ENCODE measurements at places on chromosomes 7 and 10.

DNA sequence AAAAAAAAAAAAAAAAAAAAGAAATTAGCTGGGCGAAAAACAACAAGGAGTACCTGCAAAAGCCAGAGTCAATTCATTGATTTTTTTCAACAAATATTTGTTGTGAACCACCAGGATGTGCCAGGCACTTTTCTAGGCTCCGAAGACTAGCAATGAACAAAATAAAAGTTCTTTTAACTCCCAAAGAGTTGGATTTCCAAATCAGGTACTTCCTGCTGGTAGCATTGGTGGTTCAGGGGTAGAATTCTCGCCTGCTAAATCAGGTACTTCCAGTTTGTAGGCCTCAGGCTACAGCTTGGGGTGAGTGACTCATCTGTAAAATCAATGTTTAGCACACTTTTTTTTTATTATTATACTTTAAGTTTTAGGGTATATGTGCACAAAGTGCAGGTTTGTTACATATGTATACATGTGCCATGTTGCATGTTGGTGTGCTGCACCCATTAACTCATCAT lies 10.9 kb downstream of the PPA1 start:
- no peak for DNase-seq

GRCh38 chr7:519484-520390 lies at the start of gene PDGFA:
TSS of gene PDGFA (minus strand) at chr7:519846. CDS start at chr7:519001, 845 bp downstream.
- DNase-seq: peak; percentile 35

- no peak for DNase-seq
Measured at GRCh38 chr7:4861673-4862072, at the start of gene PAPOLB. TSS of gene PAPOLB (minus strand) at chr7:4862030. CDS start at chr7:4861810, 220 bp downstream.

- DNase-seq: peak; percentile 58
Measured at GRCh38 chr10:73079779-73080541, 16.7 kb downstream of the P4HA1 start.

DNA sequence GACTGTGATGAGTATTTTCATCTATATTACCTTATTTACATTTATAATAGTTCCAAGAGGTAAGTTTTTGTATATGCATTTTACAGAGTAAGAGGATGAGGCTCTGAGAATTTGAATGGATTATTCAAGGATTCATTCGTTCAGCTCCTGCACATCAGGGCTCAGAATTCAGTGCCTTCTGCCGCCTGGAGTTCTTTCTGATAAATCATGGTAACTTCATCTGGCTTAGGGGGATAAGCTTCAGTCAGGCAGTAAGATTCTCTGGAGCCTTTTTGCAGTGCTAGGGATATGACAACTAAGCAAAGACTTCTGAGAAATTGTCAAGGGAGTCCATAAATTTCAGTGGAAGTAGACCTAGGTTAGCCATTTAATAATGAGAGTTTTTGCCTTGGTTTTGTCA lies 668.6 kb downstream of the NRG3 start:
- no peak for DNase-seq

DNA sequence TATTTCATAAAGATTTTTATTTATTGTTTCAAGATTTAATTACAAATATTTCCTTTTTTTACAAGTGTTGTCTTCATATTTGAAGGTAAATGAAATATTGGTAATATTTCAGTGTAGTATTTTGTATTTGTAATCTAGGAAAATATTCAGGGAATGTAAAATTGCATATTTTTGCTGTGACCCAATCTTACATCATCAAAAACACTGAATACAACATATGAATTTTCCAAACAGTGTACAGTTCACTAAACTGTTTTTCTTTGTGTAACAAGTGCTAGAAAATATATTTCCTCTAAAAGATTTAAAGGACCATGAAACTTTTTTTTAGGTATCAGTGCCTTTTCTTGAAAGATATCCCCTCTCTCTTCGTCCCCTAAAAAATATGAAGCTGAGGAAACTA lies 251.9 kb upstream of the KCND2 start:
- no peak for DNase-seq

- DNase-seq: no peak
Measured at GRCh38 chr10:124350806-124351205, 67.9 kb downstream of the OAT start.

GRCh38 chr10:32039734-32040133 lies 16.5 kb downstream of the KIF5B start:
- no peak for DNase-seq

GRCh38 chr7:3300651-3301448 lies at the start of gene SDK1:
TSS of gene SDK1 (plus strand) at chr7:3301252. CDS start at chr7:3301587, 335 bp downstream.
- DNase-seq: peak; percentile 95

GRCh38 chr7:36284456-36285090 lies 105.1 kb upstream of the ANLN start:
- DNase-seq: no peak

GRCh38 chr10:118310822-118311221 lies 31.3 kb downstream of the FAM204A start:
- no peak for DNase-seq

DNA sequence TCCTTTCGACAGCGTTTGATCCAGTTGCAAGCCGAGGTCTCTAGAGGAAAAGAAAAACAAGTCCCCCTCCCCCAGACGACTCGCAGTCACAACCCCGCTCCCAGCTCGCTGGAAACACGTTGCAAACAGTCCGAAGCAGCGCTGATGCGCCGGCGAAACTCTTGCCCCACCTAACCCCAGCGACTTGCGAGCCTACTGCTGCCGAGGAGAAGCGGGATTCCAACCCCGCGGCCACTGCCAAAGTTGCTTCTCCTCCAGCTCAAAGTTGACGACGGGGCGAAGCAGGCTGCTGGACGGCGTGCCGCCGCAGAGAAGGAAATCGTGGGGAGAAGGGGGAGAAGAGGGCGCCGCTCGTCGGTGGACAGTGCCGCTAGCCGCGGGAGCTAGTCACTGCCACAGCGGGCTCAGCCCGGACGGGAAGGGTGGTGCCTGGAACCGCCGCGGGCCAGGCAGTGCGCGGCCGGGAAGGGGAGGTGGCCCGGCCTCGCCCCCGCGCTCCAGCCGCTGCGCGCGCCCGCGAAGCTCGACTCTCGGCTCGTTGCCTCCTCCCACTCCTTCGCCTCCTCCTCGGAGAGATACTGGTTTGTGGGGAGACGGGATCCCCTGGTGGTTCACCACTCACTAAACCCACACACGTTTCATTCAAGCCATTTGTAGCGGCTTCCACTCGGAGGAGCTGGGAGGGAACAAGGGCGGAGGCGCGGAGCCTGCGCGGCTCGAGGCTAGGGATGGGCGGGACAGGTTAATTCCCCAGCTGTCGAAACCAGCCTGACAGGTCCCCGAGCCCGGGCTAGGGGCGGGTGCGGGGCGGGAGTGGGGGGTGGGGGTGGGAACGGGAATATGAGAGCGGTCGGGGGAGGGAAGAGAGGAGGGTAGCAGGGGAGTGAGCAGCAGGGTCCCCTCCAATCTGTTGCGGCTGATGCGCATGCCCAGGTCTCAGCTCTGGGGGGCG lies at the start of gene GPR37:
Gene GPR37 (minus strand): TSS at position 392 of the 952 bp plus-strand sequence. CDS start 816 bp downstream, outside the sequence.
- peak; percentile 38 for DNase-seq

DNA sequence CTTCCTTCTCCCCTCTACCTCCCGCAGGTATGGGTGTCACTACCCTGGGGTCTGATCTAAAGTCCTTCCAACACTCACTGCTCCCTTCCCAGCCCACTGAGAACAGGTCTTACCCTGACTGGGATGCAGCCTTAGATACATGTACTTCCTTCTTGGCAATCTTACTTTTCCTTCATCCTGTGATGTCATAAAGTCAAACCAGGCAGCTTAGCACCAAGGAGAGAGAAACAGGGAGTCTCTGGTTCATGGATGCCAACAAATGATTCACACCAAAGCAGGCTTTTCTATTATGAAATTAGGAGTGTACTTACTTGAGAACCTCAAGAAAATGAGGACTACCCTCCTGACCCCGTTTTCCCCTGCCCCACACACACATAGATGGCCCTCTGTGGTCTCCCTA lies 111.0 kb upstream of the KMT2E start:
- DNase-seq: no peak

GRCh38 chr10:4763960-4764428 lies 62.0 kb upstream of the AKR1E2 start:
- no peak for DNase-seq

DNA sequence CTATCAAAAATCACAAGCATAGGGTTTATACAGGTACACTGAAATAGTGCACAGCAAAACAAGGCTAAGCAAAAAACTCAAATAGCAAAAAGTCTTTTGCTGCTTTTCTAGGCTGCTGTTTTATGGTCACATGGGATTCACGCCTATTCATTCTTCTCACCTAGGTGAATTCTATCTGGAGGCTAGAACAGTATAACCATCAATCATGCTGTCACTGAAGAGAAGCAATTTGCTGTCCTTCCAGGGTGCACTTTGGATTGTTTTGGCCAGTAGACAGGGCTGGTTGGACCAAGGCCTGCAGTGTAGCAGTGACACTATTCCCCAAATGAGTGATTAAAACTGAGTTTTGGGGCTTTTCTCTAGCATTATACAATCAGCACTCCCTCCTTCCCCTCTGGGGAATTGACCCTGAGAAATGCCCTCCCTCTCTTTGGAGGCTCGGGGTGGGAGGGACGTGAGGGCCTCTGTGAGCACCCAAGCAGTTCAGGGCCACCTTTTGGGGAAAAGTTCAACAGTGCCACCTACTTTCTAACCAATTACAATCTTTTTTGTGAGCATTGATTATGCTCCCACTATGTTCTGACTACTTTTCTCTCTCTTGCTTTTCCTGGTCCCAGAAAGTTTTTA lies 16.2 kb upstream of the SND1 start:
- DNase-seq: no peak

- DNase-seq: no peak
Measured at GRCh38 chr10:67221939-67222494, 296.2 kb downstream of the LRRTM3 start.

DNA sequence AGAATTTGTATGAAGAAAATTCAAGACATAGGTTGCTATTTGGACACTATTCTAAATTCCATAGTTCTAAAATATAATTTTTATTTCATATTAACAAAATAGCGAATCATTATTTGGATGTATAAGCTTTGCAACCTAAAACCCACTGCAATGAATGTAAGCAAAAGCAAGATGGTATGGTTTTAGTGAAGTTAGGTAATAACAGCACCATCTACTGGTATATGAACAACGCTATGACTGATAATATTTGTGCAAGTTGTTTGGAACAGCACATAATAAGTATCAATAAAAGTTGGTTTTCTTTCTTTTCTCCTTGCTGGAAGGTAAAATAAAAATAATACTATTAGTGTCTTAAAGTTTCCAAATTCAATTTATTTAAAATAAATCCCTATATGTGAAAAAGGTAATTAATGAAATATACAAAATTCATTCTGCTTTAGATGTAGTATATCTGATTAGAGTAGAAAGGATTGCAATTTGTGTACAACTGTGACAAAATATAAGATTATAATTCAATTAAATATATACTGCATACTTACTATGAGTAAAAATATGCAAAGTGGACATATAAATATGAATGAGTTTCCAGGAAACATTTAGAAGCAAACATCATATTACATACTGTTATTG lies 79.0 kb upstream of the LSM8 start:
- DNase-seq: peak; percentile 14

- no peak for DNase-seq
Measured at GRCh38 chr7:129262324-129262723, 37.5 kb downstream of the AHCYL2 start.

DNA sequence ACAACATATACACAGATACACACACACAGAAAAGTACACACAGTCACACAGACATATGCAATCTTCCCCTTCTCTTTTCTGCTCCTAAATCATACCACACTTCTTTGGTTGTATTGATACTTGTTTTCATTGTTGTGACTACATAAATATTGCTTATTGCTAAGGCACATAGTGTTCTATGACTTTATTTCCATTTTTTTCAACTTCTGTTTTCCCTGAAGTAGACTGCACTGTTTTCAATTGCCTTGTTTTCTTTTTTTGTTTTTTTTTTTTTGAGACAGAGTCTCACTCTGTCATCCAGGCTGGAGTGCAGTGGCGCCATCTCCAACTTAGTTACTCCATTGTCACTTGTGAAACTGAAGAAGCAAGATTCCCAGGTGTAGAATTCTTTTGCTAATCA lies 10.0 kb upstream of the PRKAR2B start:
- DNase-seq: no peak

GRCh38 chr7:142439739-142440138 lies 181.9 kb upstream of the PRSS58 start:
- no peak for DNase-seq

DNA sequence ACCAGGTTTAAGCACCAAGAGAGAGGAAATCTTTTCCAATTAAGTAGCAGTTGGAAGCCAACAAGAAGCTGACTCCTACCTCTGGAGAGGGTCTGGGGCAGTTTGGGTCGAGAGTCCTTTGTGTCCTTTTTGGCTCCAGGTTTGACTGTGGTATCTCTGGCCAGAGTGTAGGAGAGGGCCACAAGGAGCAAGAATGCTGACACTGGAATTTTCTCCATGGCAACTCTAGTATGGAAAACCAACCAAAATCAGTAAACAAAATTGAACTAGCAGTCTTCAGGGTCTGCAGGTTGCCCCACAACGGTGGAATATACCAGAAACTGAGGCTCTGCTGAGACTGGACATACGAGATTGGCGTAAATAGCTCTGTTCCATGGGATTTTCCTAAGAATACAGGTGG lies 3.2 kb downstream of the AGR2 start:
- no peak for DNase-seq

GRCh38 chr10:71542478-71542877 lies 145.8 kb downstream of the CDH23 start:
- no peak for DNase-seq

- no peak for DNase-seq
Measured at GRCh38 chr10:16381083-16381482, 55.7 kb upstream of the PTER start.

- DNase-seq: no peak
Measured at GRCh38 chr7:138813945-138814344, 15.9 kb upstream of the ATP6V0A4 start.

DNA sequence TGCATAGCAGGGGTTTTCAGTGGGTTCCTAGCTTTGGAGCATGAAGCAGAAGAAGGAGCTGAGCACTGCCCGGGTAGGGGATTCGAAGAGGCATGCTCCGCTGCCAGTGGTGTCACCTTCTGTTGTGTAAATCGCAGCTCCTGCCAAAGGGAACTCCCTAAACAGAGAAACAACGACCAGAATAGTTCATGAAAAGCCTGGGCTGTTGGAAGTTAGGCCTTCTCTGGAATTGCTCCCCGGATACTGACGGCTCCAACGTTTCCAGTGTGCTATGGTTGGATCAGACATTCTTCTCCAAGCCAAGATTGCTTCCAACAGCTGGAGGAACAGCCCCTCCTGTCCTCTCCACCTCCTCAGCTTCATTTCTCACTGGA lies 546.0 kb upstream of the FZD8 start:
- no peak for DNase-seq
